ENCODE measurements at places on chromosomes 12 and 14.

DNA sequence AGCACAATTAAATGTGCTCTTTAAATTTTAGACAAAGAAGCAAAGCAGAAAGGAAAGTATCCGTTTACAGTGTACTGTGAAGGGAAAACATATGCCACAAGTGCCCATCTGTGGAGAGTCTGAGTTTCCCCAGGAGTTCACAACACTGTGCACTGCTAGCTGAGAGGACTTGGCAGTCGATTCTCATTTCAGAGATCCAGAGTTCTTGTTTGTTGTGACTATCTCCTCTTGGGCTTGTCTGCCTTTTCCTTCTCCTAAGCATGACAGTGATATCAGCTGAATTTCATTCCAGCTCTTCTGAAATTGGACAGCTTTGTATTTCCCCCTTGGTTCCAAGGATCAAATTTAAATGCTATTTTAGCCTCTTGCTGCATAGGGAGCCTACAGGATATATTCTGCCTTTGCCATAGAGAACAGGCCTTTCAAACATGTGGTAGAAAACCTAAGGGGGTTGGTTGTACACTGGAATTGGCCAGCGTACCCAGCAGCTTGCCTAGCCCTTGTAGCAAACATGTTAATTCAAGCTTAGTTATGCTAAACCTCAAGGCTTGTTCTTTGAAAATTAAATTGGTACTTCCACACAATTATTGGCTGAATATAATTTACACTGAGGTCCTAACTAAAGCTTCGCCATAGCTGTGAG is 259.2 kb upstream of the NOVA1 start:
- no peak for DNase-seq

GRCh38 chr12:12224240-12224940 is 42.5 kb downstream of the LRP6 start:
- no peak for DNase-seq

- DNase-seq, result peak; percentile 46
These were observed 87.6 kb downstream of the SEC23A start for GRCh38 chr14:39015360-39015961.

DNA sequence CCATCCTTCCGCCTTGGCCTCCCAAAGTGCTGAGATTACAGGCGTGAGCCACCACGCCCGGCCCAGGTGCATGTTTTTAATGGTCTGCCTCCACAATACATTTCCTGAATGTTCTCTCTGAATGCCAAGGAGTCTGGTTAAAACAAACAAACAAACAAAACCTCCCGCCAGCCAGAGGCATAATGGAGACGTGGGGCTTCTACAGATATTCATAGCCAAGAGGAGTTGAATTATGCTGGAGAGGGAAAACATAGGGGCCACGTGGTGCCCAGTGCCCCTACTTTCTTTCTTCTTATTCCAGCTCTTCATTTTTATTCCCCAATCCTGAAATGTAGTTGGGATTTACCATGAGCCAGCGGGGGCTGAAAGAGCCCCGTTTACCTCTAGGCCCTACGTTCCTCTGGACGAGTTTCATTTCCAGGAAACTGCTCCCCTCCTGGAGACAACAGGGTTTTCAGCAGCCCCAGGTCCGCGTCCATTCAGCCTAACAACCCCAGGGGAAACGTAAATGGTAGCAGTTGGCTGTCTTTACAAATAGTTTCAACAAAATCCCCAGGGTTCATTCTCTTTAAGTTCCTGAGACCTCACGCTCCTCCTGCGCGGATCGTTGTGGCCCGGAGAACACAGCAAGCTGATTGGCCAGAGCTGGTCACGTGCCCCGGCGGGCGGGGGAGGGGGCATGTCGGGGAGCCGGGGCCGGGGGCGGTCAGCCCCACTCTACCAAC is 108.5 kb upstream of the ESRRB start:
- DNase-seq, result no peak

DNA sequence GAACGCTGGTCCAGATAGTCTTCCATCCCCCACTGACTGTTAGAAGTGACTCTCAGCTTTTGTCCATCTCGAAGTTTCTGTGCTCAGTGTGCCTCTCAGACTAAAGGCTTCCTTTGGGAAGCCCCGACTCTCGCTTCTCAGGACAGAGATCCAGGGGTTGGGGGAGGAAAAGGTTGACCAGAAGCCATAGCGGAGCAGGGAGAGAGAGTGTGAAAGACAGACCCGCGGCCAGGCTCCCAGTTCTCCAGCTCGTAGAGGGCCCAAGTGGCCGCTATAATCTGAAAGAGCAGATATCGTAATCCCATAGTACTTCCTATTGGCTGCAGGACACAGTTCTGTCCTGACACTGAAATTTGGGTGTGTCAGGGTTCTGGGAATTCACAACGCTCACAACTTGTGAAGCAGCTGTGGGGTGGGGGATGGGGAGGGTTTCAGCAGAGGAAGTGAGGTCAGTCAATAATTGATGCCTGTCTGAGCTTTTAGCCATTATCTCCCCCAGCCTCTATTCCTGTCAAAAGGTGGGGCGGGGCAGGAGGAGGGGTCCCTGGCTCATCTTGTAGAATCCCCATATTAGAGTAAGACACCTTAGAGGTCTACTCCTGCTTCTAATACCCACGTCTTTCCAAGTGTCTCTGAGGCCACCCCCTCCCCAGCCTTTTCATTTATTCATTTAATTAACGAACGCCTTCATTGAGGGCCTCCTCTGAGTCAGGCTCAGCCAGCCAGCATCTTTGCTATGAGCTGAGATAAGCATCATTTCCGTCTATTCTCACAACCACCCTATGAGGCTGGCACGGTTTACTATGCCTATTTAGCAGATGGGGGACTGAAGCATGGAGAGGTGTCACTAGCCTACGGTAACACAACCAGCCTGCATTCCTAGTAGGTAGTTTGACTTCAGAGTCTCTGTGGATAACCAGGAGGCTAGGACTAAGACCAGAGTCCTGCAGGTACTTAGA is 1.6 kb upstream of the ACVRL1 start:
- no peak for DNase-seq

- DNase-seq, result peak; percentile 47
These were observed 4.2 kb downstream of the NPC2 start for GRCh38 chr14:74488786-74489397.

GRCh38 chr12:24127919-24128721 is 178.7 kb upstream of the SOX5 start:
- DNase-seq, result peak; percentile 80

- no peak for DNase-seq
These were observed 661.7 kb downstream of the VRK1 start for GRCh38 chr14:97458661-97459579.

DNA sequence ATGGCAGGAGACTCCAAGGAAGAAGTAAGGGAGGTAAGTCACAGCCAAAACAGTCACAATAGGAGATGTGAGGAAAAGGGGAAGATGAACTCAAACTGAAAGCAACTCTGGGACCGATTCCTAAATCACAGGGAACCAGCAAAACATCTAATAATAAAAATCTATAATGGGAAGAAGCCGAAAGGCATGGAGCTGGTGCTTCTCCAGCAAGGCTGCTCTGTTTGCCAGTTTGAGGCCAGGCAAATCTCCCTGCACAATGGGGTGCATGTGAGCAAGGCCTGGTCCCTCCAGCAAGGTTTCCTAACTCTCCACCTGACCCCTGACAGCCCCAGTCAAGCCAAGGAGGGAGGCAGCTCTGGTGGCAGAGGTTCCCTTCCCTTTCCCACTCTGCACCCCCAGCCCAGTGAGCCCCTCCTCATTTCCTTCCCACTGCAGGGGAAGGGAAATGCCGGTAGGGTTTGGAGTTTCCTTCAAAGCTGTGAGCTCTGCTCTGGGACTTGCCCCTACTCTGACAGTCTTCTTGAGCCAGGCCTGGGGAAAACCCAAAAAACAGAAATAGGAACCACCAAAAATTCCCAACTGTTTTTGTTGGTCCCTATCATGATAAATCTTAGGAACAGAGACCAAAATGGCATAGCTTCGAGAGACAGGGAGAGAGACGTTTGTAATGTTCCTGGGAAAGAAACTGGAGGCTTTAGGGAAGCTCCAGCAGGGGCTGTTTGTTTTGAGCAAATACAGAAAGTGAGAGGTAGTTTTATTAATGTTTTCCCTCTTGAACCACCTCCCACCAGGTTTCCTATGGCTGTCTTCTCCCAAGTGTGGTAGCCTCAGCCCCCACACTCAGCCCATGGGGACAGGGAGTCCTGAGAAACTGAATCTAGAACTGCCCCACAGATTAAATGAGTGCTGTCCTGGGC is 34.6 kb downstream of the FMNL3 start:
- no peak for DNase-seq

DNA sequence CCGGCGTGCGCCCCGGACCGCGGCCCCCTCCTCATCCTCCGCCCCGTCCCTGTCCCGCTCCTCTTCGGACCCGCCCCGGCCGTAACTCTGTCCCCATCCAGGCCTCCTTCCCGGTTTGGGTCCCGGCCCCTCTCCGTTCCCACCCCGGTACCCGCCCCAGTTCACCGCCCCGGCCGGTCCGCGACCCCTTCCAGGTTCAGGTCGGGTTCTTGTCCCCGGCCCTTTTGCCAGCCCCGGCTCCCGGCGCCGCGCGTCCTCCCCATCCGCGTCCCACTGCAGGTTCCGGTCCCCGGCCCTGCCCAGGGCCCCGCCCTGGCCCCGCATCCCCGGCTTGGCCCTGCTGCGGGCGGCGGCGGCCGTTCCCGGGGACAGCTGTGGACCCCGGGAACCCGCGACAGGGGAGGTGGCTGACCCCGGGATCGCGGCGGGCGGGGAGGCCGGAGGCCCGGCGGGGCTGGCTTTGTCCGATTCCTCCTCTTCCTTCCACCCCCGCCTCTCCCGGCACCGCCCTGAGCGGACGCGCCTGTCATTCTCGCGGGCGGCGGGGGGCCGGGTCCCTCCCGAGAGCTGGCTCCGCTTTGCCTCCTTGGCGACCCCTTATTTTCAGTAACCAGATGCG is 601 bp downstream of the KLC1 start:
- peak; percentile 6 for DNase-seq

DNA sequence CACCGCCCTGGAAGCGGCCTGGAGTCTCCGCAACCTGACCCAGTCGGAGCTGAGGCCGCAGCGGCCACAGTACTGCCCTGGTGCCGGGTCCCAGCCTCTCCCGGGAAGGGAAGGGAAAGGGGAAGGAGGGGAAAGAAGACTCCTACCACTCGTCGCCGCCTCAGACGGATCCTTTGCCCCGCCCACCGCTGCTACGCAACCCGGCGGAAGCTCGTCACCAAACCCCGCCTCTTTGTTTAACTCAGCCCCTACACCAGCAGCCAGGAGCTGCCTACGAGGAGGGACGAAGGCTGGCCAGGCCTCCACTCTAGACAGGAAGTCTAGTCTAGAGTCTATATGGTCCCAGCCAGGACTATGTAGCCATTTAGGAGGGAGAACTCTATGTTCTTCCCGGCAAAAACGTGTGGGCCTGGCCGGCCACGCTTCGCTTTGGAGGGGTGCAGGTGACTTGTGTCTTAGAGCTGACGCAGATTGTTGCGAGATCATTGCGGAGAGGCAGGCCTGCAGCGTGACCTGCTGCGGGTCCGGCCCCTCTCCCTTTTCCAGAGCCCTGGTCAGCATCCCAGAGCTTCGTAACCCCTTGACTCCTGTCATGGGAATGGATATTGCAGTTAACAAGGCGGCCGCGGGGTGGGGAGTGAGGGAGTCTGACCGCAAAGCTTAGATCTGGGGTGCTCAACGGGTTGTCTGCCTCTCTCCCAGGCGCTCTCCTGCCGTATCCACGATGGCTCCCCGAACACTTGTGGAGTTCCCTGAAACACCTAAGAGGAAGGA is at the start of gene RNF41:
TSS of gene RNF41 (minus strand) at position 166 of the 774 bp plus-strand sequence. CDS start 7,875 bp downstream, outside the sequence.
- peak; percentile 96 for DNase-seq

- DNase-seq, result no peak
These were observed 29.2 kb downstream of the ATF7 start for GRCh38 chr12:53596920-53597363.

DNA sequence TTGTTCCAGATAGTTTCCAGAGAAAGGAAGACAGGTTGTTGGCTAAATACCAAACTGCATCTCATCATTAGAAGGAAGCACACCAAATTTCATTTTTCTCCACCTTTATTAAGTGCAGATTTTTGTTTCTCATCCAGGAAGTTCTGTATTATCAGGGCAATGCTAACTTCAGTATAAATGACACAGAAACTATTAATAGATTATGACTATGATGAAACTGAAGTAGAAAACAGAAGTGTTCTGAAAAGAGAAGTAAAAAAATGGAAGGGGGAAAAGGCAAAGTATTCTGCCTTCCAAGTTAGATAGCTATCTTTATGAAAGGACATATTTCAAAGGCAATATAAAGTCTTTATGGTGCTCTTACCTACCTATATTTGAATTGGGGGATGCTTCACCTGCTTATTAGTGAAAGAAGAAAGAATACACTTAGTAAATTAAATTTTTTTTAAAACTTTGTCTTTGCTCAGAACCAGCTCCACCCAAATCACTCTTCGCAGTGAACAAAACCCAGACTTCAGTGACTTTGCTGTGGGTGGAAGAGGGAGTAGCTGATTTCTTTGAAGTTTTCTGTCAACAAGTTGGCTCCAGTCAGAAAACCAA is 223.9 kb downstream of the PTPRO start:
- peak; percentile 37 for DNase-seq

DNA sequence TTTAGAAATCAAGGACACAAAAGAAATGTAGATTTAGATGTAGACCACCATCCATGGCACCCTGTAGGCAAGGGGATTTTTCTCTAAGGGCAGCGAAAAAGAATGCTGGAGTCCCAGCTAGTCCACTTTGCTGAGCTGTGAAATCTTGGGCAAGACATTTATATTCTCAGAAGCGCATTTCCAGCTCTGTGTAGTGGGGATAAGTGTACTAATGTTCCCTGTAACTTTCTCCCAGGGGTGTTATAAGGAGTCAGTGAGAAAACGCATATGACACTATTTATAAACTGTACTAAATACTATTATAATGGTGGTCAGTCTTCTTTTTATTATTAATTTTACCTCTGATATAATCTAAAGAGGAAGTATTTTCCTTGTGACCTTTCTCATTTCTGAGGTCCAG is 133.4 kb upstream of the FRMD6 start:
- DNase-seq, result no peak

DNA sequence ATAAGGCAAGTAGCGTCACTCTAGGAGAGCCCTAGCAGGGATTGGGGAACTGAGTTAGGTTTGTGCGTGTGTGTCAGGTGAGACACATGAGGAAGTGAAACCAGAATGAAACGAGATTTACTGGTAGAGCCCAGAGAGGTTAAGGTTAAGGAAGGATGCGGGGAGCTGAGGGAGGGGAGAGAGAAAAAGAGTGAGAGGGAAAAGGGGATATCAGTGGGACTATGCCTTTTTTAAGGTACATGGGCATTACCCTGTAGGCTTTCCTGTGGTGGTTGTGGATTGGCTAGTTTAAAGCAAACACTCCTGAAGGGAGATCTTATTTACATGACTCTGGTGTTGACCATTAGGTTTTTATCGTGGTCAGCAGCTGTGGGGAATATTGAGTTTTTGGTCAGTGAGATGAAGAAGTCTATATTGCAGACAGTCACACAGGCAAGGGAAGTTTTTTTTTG is 13.9 kb downstream of the ZDHHC17 start:
- DNase-seq, result peak; percentile 77

DNA sequence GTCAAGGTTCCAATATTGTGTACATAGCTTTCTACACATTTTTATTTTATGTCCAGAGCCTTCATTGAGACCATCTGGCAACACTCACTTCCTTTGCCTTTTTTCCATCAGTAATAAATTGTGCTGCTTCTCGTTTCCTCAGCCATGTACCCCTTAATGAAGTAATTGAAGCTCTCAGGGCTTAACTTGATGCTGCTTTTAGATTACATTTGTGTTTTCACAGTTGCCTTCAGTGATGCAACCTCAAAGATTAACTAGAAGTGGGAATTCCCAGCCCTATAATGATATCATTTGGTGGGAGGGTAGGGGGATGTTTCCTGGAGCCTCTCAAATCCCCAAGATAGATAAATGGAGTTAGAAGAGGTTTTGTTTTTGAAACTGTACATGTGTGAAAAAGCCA is 80.2 kb upstream of the KRR1 start:
- DNase-seq, result no peak
